ENCODE measurements at places on chromosomes 2 and 18. TPM values are rescaled to one million over a fixed set of nuclear protein-coding genes. Genes with fewer than 3 reads are reported as not detected.

OSBPL6 gene
- 0.23 TPM for total RNA-seq

ARHGAP25 gene
- total RNA-seq: 163 TPM

DNAJC5G gene
- not detected for total RNA-seq

EVX2 gene
- not detected for total RNA-seq
